ENCODE measurements at places on chromosomes 3 and 15.

DNA sequence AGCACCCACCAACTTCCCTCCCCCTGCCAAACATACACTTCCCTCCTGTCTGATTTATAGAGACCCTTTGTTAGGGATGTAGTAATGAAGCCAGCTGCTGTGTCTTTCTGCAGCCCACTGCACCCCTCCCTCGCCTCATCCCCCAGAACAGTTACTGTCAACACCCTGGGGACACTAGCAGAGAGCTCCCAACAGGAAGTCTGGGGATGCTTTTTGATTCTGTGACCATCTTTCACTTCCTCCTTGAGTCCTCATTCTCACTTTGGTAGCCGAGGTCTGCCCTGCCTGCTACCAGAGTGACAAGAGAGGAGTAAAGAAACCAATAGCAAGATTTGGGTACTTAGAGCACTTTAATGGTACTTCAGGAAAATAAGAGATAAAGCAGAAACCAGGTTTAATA, 201.6 kb downstream of the SATB1 start:
- DNase-seq: no peak

DNA sequence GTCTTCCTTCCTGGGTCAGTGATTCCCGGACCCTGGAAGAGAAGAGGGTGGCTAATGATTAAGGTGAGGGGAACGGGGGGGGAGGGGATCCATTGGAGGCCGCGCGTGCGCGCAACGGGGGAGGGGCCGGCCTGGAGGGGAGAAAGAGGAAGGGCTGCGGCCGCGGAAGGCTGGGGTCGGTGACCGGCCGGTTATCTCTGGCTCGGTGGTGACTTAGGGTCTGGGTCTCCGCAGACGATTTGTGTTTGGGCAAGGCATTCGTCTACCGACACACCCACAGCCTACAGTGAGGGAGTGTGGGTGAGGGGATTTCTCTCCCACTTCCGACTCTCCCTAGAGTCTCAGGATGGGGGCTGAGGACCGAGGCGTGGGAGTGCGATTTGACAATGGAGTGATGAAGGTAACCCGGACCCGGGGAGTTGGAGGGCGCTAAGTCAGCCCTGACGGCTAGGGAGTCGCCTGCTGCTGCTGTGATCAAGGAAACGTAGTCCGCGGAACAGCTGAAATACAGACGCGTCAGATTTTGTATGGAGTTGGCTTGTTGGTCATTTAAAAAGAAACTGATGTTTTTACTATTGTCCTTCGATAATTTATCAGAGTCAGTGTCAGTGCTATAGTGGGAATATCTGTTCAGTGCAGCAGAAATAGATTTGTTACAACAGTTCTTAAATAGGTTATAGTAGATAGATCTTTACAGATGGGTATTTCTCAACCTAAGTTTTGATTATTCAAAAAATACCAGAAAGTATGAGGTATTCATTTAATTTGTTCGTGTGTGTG, 733 bp downstream of the RNF111 start:
- DNase-seq: peak; percentile 77

GRCh38 chr3:89025185-89025584, 82.2 kb upstream of the EPHA3 start:
- DNase-seq: peak; percentile 72

DNA sequence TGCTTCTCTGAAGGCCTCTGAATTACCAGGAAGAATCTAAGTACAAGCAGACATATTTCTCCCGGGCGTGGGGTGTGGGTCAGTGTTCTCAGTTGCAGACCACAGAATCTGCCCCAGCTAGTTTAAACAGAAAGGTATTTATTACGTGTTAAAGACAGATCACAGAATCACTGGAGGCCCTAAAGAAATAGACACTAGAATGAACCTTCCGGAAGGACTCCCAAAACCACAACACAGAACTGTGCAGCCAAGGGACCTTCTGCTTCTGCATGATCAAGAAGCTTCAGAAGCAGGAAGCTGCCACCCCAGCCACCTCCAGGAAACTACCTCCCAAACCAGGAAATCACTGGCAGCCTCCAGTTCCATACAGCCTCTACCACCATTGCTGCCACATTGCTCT, 32.7 kb upstream of the ZFAND6 start:
- DNase-seq: no peak

- DNase-seq: no peak
Measured at GRCh38 chr15:64152507-64153387, 1.2 kb downstream of the SNX22 start.

GRCh38 chr3:145716519-145716918, 444.5 kb downstream of the PLOD2 start:
- DNase-seq: peak; percentile 49

- DNase-seq: peak; percentile 24
Measured at GRCh38 chr3:100634493-100635272, 25.3 kb downstream of the ADGRG7 start.

DNA sequence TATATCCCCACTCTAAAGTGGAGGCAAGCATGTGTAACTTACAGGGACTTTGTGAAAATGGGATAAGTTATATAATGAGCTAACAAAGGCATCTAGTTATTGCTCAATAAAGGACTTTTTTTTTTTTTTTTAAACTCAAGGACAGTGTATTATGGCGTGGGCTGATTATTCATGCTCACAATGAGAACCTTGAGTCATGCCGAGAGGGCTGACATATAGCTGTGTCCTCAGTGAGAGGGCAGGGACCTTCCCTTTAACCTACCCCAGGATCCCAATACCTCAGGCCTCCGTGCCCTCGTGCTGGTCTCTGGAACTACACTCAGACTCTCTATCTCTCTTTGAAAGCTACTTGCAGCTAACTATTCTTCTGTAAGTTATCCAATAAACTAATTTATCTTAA, 319.9 kb upstream of the ICE2 start:
- peak; percentile 96 for DNase-seq

DNA sequence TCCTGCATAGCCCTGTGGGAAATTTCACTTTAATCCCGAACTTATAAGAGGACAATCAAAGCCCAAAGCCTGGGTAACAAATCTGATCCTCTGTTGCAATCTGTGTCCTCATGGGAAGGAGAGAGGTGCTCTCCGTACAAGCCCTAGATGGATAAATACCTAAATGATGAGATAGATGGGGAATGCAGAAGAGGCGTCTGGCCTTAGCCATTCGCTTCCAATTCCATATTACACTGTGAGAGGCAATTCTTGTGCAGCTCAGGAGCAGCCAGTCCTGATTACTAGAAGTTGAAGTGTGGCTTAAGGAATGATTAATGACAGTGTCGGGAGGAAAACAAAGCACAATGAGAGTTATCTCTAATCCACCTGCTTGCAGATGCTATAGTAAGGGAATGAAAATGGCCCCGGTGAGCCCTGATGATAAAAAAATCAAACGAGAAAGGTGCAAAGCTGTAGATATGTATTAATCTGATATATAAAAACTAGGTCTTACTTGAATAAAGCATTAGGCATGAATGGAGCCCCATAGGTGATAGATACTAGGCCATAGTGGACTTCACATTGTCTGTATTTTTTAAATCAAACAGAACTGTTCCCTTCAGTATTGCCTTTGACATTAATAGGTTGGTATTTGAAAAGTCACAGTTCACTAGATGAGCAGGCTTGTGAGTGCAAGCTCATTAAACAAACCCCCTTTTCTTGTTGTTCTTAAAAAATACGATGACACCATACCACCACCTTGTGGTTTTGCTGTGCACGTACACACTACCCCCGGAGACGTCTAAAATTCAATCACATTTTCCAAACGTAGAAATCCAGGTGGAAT, 54.2 kb upstream of the TMCO5A start:
- peak; percentile 67 for DNase-seq

- DNase-seq: no peak
Measured at GRCh38 chr3:150460484-150460883, 52.4 kb downstream of the TSC22D2 start.

Measured in GM23248 (cell line).